Activated T-helper 1 cell treated with anti-CD3 and anti-CD28 coated beads, Interleukin-12 subunit alpha, Interleukin-12 subunit beta, Interleukin-2, Interleukin-4 antibody, amounts not matched to agents 30 ng/mL and 10 ng/mL and 1 ng/mL, durations not matched to agents 14 hours and 24 hours and 36 hours (primary cell): ENCODE measurements at places on chromosomes 3 and 15.
A peak's percentile ranks its signal among the peaks of the same experiment; 100 is the strongest.

GRCh38 chr3:192830291-192831110 lies 87.2 kb downstream of the MB21D2 start:
- no peaks in the 10 kb centered on the region for H3K27me3 ChIP-seq
- H3K27ac ChIP-seq: peak overlapping the region; percentile 88
- H3K4me3 ChIP-seq: peak overlapping the region; percentile 25
- H3K36me3 ChIP-seq: peaks cover 32% of the 10 kb centered on the region

DNA sequence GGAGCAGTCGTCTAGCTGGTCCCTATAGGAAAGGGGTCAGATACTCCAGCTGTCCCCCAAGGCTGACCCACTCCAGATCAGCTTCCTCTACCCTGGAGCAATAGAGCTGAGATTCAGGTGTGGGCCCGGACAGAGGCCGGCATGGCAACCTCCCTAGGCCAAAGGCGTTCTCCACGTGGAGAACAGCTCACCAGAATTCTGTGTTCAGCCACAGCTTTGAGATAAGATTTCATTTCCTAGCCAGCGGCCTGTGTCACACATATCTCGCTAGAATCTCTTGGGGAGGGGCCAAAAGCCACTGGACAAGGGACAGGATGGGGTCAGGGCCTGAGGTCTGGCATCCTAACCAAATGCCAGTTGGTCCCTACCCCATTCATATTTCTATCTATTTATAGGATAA lies 20.1 kb downstream of the SRGAP3 start:
- DNase-seq: no peak
- H3K27me3 ChIP-seq: peaks cover 14% of the 10 kb centered on the region
- H3K4me3 ChIP-seq: no peak overlapping the region
- peaks cover 9% of the 10 kb centered on the region for H3K4me1 ChIP-seq

DNA sequence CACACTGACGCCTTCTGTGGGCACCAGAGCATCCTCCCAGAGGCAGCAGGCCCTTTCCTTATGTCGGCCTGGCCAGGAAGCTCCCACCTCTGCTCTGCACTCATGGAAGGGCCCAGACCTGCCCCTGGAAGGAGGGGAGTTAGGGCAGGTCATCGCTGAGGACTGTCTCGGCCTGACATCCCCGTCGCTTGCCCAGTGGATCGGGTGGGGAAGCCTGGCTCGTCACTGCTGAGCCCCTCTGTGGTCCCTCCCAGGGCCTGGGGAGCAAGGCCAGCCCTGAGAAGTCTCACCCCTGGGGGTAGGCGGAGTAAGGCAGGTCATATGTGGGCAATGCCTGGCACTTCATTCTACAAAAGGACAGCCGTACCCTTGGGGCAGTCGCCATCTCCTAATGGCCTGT lies 62.8 kb upstream of the SNRPA1 start:
- peaks cover 7% of the 10 kb centered on the region for H3K4me1 ChIP-seq
- H3K4me3 ChIP-seq: no peak overlapping the region
- no peak for DNase-seq
- H3K27ac ChIP-seq: no peak overlapping the region
- no peaks in the 10 kb centered on the region for H3K36me3 ChIP-seq

GRCh38 chr15:71730277-71731144 lies 79.8 kb upstream of the NR2E3 start:
- DNase-seq: peak; percentile 5
- H3K36me3 ChIP-seq: no peaks in the 10 kb centered on the region
- H3K27ac ChIP-seq: no peak overlapping the region

GRCh38 chr3:195709676-195710085 lies 11.1 kb upstream of the MUC20 start:
- H3K27ac ChIP-seq: no peak overlapping the region
- H3K36me3 ChIP-seq: peaks cover 28% of the 10 kb centered on the region
- no peaks in the 10 kb centered on the region for H3K4me1 ChIP-seq
- no peak overlapping the region for H3K4me3 ChIP-seq
- H3K27me3 ChIP-seq: no peaks in the 10 kb centered on the region
- no peak for DNase-seq

- H3K27me3 ChIP-seq: peaks cover 4% of the 10 kb centered on the region
- DNase-seq: no peak
- no peak overlapping the region for H3K27ac ChIP-seq
- no peaks in the 10 kb centered on the region for H3K4me1 ChIP-seq
- no peak overlapping the region for H3K4me3 ChIP-seq
Measured at GRCh38 chr3:197339841-197340520, 41.6 kb upstream of the DLG1 start.

- H3K36me3 ChIP-seq: no peaks in the 10 kb centered on the region
- H3K4me3 ChIP-seq: no peak overlapping the region
- DNase-seq: no peak
- H3K27me3 ChIP-seq: no peaks in the 10 kb centered on the region
- H3K4me1 ChIP-seq: no peaks in the 10 kb centered on the region
Measured at GRCh38 chr15:91625506-91625905, 228.0 kb upstream of the SLCO3A1 start.

DNA sequence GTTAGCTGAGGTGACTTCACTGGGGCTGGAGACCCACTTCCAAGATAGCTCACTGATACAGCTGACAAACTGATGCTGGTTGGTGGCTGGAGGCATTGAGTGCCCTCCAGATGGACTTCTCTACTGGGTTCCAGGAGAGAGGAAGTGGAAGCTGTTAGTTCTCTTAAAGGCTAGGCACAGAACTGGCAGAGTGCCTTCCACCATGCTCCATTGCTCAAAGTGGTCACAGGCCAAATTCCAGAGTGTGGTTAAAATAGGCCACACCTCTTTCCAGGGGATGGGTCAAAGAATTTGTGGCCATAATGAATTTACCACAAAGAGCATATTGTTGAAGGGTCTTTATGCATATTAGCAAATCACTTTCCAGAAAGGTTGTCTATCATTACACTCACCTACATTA lies 74.2 kb downstream of the NMD3 start:
- H3K36me3 ChIP-seq: no peaks in the 10 kb centered on the region
- H3K4me1 ChIP-seq: no peaks in the 10 kb centered on the region
- no peak for DNase-seq
- no peak overlapping the region for H3K4me3 ChIP-seq

GRCh38 chr3:65785065-65785645 lies 253.6 kb downstream of the MAGI1 start:
- H3K36me3 ChIP-seq: no peaks in the 10 kb centered on the region
- no peak overlapping the region for H3K4me3 ChIP-seq
- no peak for DNase-seq
- no peaks in the 10 kb centered on the region for H3K4me1 ChIP-seq
- H3K27ac ChIP-seq: no peak overlapping the region
- H3K27me3 ChIP-seq: peaks cover 7% of the 10 kb centered on the region

GRCh38 chr3:42289026-42289425 lies 23.0 kb upstream of the CCK start:
- H3K27me3 ChIP-seq: no peaks in the 10 kb centered on the region
- no peak for DNase-seq
- no peaks in the 10 kb centered on the region for H3K4me1 ChIP-seq

DNA sequence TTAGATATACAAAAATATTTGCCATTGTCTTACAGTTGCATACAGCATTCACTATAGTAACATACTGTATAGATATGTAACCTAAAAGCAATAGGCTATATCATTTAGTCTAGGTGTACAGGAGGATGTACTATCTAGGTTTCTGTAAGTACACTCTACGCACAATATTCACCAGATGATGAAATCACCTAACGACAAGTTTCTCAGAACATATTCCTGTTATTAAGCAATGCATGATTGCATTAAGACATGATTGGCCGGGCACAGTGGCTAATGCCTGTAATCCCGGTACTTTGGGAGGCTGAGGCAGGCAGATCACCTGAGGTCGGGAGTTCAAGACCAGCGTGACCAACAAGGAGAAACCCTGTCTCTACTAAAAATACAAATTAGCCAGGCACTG lies 14.5 kb upstream of the PRKCI start:
- no peak overlapping the region for H3K27ac ChIP-seq
- H3K4me3 ChIP-seq: no peak overlapping the region
- DNase-seq: no peak
- peaks cover 12% of the 10 kb centered on the region for H3K27me3 ChIP-seq

GRCh38 chr3:79253704-79254103 lies 514.1 kb downstream of the ROBO1 start:
- no peaks in the 10 kb centered on the region for H3K36me3 ChIP-seq
- H3K4me3 ChIP-seq: no peak overlapping the region
- no peaks in the 10 kb centered on the region for H3K4me1 ChIP-seq
- no peak for DNase-seq
- no peaks in the 10 kb centered on the region for H3K27me3 ChIP-seq

GRCh38 chr3:66350601-66351000 lies 129.8 kb downstream of the SLC25A26 start:
- no peak overlapping the region for H3K27ac ChIP-seq
- H3K4me3 ChIP-seq: no peak overlapping the region
- no peaks in the 10 kb centered on the region for H3K27me3 ChIP-seq
- H3K36me3 ChIP-seq: peaks cover 10% of the 10 kb centered on the region
- H3K4me1 ChIP-seq: peaks cover 6% of the 10 kb centered on the region

DNA sequence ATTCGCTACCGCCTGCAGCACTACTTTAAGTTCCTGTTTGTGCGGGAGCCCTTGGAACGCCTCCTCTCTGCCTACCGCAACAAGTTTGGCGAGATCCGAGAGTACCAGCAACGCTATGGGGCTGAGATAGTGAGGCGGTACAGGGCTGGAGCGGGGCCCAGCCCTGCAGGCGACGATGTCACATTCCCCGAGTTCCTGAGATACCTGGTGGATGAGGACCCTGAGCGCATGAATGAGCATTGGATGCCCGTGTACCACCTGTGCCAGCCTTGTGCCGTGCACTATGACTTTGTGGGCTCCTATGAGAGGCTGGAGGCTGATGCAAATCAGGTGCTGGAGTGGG lies 995 bp downstream of the CHST14 start:
- H3K4me1 ChIP-seq: peaks cover 19% of the 10 kb centered on the region
- H3K27ac ChIP-seq: peak overlapping the region; percentile 79
- no peak for DNase-seq
- peaks cover 9% of the 10 kb centered on the region for H3K27me3 ChIP-seq
- H3K36me3 ChIP-seq: peaks cover 4% of the 10 kb centered on the region

- peaks cover 23% of the 10 kb centered on the region for H3K4me1 ChIP-seq
- no peak for DNase-seq
- H3K36me3 ChIP-seq: peaks cover 2% of the 10 kb centered on the region
- no peak overlapping the region for H3K4me3 ChIP-seq
- H3K27me3 ChIP-seq: no peaks in the 10 kb centered on the region
- H3K27ac ChIP-seq: no peak overlapping the region
Measured at GRCh38 chr3:112403103-112403502, 70.1 kb downstream of the CD200 start.

- no peak for DNase-seq
- no peaks in the 10 kb centered on the region for H3K27me3 ChIP-seq
- H3K4me3 ChIP-seq: no peak overlapping the region
- H3K36me3 ChIP-seq: peaks cover 36% of the 10 kb centered on the region
- no peak overlapping the region for H3K27ac ChIP-seq
Measured at GRCh38 chr3:97927704-97928103, 44.5 kb downstream of the RIOX2 start.

DNA sequence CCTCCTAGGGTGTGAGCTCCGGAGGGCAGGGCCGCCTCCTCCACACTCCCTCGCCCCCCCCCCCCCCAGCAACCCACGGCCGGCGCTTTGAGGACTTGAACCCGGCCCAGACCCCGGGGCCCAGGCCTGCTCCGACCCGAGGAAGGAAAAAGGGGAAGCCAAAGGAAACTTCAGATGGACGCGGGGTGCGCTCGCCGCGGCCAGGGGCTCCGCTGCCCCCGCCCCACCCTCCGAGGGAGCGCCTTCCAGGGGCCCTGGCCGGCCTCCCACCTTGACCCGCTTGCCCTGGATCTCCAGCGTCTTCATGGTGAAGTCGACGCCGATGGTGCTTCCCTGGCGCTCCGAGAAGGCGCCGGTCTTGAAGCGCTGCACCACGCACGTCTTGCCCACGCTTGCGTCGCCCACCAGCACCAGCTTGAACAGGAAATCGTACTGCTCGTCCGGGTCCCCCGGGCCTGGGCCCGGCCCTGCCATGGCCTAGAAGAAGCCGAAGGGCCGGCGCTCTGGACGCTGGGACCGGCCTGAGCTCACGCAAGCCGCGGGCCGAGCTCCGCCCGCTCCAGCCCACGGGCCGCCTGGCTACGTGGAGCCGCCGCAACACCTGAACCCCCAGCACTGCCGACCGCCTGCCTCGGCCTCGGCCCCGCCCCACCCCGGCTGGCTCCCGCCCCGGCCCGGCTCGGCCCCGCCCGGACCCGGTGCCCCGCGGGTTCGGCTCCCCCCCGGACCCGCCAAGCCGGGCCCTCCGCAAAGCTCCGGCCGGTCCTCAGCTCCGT lies 400 bp downstream of the RAB43 start:
- DNase-seq: no peak
- peak overlapping the region; percentile 99 for H3K27ac ChIP-seq
- no peaks in the 10 kb centered on the region for H3K27me3 ChIP-seq
- peaks cover 29% of the 10 kb centered on the region for H3K36me3 ChIP-seq
- peak overlapping the region; percentile 94 for H3K4me3 ChIP-seq
- peaks cover 55% of the 10 kb centered on the region for H3K4me1 ChIP-seq

DNA sequence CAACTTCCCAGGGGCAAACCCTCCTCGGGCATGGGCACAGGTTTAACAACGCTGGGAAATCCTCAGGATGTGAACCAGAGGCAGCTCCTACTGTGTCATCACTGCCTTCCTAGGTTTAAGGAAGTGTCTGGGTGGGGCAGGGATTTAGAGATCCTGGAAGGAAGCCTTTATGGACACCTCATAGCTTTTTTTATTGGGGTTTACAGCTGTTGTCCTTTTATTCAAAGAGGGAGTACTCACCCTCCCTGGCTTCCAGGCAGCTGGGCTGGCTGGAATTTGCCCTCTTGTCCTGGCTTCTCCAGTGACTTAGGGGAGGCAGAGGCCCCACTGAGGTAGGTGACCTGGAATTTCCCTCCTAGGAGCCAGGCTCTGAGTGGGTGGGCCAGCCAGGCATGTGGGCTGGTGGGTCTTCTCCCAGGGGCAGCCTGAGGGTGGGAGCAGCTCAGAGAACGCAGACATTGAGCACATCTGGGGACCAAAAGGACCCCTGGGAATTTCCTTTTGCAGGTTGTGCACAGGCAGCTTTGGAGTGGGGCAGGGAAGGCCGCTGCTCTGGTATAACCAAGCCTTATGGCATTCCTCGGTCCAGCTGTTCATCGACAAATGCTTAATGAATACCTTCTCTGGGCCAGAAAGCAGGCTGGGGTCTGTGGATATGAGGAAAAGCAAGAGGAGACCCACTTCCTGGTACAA lies 13.5 kb upstream of the FAM3D start:
- DNase-seq: no peak
- H3K27ac ChIP-seq: no peak overlapping the region
- H3K27me3 ChIP-seq: peaks cover 2% of the 10 kb centered on the region
- H3K36me3 ChIP-seq: no peaks in the 10 kb centered on the region
- H3K4me1 ChIP-seq: peaks cover 8% of the 10 kb centered on the region
- no peak overlapping the region for H3K4me3 ChIP-seq

- H3K27ac ChIP-seq: no peak overlapping the region
- no peak for DNase-seq
- no peak overlapping the region for H3K4me3 ChIP-seq
Measured at GRCh38 chr15:70584838-70585706, 178.3 kb downstream of the UACA start.

GRCh38 chr3:71490692-71491091 lies 92.8 kb downstream of the FOXP1 start:
- DNase-seq: no peak
- H3K27me3 ChIP-seq: peaks cover 10% of the 10 kb centered on the region
- H3K36me3 ChIP-seq: peaks cover 17% of the 10 kb centered on the region
- H3K27ac ChIP-seq: no peak overlapping the region
- no peak overlapping the region for H3K4me3 ChIP-seq
